Tibial nerve (tissue), 4 donors: ENCODE measurements at places on chromosomes 7 and 10.

DNA sequence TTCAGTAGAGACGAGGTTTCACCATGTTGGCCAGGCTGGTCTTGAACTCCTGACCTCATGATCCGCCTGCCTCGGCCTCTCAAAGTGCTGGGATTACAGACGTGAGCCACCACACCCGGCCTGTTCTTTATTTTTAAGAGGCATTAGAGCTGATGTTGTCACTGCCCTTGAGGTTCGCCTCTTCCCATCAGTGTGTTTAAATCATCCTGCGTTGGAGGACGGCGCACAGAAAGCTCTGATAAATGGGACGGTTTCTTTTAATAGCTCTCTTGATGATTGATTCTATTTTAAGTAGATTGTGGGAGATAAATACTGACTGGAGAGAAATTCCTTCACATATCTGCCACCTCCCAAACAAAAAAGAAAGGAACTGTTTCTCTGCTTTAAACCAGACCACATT is 29.0 kb downstream of the UPP1 start:
- no peak for DNase-seq

GRCh38 chr7:19009241-19009935 is 108.0 kb downstream of the TWIST1 start:
- DNase-seq: no peak

- DNase-seq: no peak
Observed at GRCh38 chr10:97176226-97176625, 9.5 kb downstream of the SLIT1 start.

DNA sequence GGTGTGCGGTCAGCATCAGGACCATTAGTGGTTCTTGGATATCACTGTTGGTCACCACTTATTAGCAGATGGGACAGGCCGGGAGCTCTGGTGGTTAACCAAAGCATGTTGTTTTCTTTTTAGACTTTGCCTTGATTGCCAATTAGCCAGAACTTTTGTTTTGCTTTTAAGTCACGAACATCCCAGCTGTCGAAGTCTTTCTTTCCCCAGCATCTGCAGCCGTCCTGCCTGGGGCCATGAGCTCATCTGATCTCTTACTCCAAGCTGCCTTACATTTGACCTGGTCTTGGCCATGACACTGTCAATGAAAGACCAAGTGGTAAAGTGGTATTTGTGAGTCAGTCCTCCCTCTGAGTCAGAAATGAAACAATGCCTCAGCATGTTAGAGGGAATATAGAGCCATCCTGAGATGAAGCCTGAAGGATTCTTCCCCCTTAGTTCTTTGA is 53.9 kb upstream of the CREB5 start:
- no peak for DNase-seq

- no peak for DNase-seq
Observed at GRCh38 chr7:143504215-143504936, 26.7 kb downstream of the TAS2R41 start.

DNA sequence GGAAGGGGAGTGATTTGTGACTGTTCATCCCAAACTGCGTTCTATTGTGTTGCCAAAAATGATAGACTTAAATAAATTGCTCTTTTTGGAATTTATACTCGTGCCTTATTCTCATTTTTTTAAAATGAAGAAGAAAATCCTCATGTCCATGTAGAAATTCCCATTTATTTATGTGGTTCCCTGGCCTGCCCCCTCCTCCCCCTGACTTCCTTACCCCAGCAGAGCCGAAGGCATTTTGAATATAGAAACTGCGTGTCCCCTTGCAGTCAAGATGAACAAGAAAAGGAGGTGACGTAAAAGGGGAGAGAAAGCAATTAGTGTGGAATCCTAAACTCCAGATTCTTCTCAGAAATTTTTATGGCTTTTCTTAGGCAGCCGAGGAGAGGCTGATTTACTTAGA is 126.1 kb downstream of the FAM204A start:
- no peak for DNase-seq

GRCh38 chr10:131574707-131575430 is 263.3 kb upstream of the TCERG1L start:
- DNase-seq: no peak

DNA sequence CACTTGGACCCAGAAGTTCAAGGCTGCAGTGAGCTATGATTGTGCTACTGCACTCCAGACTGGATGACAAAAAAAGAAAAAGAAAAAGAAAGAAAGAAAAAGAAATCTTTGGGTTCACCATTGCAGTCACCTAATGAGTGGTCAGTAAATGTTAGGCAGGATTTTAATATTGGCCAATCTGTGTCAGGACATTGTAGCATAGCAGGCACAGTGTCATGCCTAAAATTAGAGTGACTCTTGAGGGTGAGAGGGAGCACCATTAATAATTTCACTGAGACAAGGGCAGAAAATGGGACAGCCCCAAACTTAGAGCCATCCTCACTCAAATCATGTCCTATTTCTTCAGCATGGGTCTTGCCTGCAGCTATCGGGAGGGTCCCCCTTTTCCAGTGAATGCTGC is 221.6 kb upstream of the NRP1 start:
- DNase-seq: no peak

DNA sequence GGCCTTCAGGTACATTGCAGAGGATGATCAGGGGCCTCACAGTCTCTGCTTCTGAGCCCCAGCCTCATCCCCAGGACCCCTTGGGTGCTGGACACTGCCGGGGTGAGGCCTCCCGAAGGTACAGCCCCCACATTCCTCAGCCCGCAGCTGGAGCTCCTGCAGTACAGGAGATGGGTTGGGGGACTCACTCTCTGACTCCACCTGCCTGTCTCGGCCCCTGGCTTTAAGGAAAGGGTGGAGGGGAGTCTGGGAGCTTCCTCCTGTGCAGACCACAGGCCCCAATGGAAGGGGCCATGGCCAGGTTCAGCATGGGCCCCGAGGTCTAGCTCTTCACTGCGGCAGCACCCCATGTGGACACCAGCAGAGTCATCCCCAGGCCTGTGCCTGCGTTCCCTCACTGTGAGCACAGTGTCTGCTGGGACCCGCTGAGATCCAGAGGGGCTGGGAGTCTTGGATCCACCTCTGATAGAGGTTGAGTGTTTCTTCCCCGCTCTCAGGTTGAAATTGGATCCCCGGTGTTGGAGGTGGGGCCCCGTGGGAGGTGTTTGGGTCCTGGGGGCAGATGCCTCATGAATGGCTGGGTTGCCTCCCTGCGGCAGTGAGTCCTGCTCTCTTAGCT is 99.9 kb downstream of the PRKAG2 start:
- DNase-seq: no peak

DNA sequence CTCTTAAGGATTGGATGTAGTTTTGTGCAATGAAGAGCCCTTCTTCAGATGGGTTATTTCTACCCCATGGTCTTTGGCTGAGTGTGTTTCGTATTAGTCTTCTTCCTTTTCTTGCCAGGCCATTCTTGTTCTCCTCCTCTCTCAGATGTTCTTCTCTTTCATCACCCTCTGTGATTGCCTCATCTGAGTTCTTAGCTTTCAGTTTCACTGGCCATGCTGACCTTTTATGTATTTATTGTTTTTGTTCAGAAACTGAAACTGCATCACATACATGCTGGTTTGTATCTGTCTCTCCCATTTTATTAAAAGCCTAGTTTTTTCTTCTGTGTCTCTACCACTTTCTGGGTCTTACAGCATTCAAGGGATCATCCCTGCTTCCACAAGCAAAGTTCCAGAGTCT is 21.7 kb upstream of the PCGF5 start:
- peak; percentile 53 for DNase-seq

- DNase-seq: no peak
Observed at GRCh38 chr7:111980725-111981124, 225.5 kb downstream of the DOCK4 start.

DNA sequence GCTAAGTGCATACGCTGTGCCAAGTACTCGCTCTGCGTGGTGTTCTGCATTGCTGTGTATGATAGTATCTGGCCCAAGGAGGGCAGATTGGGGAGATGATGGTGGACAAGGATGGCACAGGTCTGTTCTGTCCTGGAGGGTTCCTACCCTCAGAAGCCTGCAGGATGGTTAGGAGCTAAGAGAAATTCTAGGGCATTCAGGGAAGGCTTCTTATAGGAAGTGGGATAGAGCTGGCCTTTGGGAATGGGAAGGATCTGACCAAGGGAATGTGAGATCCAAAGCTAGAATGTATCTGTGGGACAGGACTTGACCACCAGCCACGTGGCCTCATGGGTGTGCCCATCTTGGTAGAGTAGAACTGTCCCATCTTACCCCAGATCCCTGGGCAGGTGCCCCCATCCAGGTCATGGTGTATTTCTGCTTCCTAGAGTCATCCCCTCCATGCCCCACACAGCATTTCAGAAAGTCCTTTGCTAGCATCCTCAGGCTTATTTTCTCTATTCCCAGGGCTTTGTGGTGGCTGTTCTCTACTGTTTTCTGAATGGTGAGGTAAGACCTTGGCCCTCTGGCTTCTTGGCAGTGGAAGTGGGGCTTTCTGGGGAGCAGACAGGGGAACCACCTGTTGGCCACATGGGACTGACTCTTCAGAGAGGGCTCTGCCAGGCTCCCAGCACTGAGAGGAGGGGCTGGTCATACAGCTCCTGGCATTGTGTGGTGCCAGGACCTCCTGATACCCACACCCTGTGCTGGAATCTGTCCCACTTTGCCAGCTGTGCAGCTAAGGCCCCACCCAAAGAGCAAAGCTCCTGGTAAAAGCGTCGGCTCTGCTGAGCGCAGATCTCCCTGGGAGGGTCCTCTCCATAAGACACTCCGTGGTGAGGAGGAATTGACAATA is 52.5 kb downstream of the ADCYAP1R1 start:
- no peak for DNase-seq

DNA sequence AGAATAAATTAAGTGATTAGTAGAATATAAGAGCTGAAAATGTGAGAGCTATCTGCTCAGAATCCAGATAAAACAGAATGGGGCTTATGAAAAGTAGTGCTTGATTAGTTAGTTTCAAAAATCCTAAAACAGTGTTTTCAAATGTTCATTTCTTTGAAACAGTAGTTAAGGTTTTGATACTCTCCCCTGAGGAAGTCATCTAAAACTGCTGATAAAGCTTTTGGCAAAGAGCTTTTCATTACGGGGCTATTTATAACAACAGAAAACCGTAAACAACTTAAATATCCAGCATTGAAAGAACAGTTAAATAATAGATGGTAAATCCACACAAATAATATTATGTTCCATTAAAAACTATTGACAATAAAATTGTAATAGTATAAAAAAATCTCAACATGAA is 77.5 kb downstream of the NPSR1 start:
- DNase-seq: no peak

- no peak for DNase-seq
Observed at GRCh38 chr10:95211606-95212279, 17.7 kb downstream of the ACSM6 start.

DNA sequence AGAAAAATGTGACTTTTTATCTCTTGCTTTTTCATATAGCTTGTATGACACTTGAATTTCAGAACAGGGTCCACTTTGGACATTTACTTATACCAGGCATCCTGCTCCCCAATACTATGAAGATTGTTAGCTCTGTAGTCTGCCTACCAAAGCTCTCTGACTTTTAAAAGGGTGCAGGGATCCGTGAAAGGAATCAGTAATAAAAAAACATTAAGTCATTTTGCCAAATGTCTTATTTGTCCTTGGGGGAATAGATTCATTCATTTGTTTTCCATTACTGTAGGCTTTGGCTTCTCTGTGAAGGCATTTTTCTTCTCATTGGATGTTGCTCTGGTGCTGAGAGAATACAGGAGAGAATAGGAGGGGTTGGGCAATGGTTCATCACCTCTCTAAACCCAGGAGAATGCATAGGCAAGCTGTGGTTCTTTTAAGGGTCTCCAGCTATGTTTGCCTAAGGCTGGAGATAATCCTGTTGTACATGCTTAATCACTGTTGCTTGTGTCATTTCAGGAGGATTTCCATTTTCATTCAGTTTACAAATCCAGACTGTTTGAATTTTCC is 103.5 kb downstream of the SRI start:
- DNase-seq: no peak

GRCh38 chr7:32117837-32118236 is 47.6 kb upstream of the PDE1C start:
- DNase-seq: no peak

GRCh38 chr10:96321822-96322221 is 17.6 kb downstream of the DNTT start:
- no peak for DNase-seq

DNA sequence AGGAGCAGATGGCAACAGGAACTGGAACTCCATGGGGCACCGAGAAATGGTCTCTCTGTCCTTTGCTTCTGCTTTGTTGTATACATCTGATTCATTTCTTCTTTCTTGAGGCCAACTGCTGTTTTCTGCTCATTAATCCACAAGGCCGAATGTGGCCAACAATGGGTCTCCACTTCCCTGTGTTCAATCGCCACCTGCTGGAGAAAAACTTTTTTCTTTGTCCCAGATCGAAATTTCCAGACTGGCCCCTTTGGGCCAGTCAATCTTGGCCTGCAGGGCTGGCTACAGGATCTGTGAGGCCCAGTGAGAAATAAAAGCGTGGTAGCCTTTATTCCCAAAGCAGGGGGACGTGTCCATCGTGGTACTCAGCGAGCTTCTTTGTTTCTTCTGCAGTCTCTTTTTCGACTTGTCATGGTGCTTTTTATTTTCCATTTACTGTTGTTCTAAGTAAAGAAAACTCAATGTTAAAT is 58.8 kb downstream of the PARP12 start:
- no peak for DNase-seq

DNA sequence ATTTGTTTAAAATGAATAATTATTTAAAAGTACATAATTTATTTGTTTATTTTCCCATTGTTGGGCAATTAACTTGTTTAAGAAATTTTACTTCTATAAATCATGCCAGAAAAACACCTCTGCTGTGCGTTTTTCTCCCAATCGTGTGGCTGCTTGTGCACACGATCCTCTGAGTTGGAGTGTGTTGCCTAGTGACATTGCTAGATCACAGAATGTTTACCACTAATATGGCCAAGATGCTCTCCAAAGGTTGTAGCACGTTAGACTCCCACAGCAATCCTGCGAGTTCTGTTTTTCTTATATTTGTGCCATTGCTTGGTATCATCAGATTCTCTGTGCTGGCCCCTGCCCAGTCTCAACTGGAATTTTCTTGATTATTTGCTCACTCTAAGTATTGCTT is 207.1 kb upstream of the ADCY1 start:
- no peak for DNase-seq

GRCh38 chr10:132882069-132882951 is 60.1 kb downstream of the CFAP46 start:
- no peak for DNase-seq

GRCh38 chr10:124719213-124719851 is 24.8 kb downstream of the FAM53B start:
- DNase-seq: peak; percentile 77

DNA sequence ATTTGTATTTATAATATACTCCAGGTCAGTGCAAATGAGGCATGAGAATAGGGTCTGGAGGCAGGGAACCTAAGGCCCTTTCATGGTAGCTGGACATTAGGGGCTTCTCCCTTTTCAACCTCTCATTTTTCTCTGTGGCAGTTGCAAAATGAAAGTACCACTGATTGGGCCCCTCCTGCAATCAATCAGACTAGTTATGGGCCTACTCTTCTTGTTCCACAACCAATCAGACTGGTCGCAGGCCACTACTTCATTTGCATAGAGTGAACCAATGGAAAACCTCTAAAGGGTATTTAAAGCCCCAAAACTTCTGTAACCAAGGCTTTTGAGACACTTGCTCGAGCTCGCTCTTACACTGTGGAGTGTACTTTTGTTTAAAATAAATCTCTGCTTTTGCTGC is 10.0 kb upstream of the PRPS1L1 start:
- DNase-seq: no peak

GRCh38 chr7:138838166-138838565 is 40.2 kb upstream of the ATP6V0A4 start:
- no peak for DNase-seq
